ENCODE measurements at places on chromosomes 7 and 10.

- no peak for DNase-seq
Measured at GRCh38 chr10:91153508-91153907, 67.0 kb upstream of the PCGF5 start.

GRCh38 chr10:132406750-132407149, 9.8 kb downstream of the PWWP2B start:
- DNase-seq = no peak

GRCh38 chr7:94957061-94957460, 49.7 kb downstream of the PPP1R9A start:
- no peak for DNase-seq

GRCh38 chr7:121510858-121511482, 114.9 kb upstream of the FAM3C start:
- DNase-seq = no peak

DNA sequence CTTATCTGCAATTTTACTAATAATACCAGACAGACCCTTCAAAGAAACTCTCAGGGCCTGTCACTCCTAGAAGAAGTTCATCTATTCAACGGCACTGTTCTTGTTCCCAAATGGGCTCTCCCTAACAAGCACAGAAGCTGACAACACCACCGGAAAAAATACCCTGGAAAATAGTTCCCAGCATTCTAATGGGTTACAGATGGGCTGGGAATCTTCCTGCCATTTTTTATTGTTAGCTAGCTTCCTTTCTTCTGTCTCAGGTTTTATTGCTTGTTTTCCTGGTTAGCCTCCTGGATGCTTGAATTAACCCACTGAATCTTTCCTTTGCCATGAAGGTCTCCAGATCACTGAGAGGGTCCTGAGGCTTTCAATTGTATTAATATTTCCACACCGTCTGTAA, 689.8 kb upstream of the NRP1 start:
- DNase-seq = no peak

DNA sequence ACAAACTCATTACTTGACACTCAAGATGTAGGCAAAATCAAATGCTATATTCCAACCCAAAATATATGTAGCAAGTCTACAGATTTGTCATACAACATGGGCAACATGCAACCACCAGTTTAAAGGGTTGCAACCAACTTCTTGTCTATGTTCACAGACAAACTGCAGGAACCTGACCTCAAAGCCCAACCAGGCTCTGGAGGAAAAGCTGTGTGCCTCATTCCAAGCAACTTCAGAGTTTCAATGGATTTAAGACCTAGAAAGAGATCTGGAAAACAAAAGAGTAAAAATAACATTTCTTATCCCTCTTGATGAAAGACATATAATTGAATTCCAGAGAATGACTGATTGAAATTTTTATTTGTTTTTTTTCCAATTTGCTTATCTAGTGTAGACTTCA, 300.5 kb upstream of the ETV1 start:
- no peak for DNase-seq

DNA sequence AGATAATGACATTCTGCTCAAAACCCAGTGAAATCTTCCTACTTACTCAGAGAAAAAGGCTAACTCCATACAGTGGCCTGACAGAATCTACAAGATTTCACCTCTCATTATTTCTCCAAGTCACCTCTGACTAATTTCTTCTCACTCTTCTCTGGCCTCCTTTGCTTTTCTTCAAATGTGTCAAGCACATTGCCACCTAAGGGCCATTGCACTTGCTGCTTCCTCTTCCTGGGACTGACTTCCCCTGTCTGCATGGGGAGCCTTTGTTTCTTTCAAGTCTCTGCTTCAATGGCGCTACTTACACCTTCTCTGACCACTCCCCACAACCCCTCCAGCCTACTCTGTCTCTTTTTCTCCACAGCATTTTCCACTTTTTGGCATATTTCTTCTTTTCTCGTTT, 36.0 kb downstream of the PRTFDC1 start:
- no peak for DNase-seq

DNA sequence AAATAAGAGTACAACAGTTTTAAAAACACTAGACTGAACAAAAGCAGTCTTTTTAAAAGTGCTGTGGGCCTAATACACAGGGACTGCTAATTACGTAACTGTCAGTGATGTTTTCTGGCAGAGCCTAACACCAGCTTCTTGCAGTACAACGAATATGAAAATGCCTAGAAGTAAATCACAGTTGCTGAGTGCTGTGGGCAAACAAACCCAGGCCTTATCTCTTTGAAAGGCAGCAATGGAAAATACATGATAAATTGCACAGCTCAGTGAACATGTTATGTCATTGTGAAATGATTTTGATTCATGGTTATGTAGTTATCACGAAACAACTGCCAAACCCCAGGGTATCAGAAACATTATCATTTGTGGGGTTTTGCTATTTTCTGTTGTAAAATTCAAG, 428.4 kb downstream of the GFRA1 start:
- no peak for DNase-seq

DNA sequence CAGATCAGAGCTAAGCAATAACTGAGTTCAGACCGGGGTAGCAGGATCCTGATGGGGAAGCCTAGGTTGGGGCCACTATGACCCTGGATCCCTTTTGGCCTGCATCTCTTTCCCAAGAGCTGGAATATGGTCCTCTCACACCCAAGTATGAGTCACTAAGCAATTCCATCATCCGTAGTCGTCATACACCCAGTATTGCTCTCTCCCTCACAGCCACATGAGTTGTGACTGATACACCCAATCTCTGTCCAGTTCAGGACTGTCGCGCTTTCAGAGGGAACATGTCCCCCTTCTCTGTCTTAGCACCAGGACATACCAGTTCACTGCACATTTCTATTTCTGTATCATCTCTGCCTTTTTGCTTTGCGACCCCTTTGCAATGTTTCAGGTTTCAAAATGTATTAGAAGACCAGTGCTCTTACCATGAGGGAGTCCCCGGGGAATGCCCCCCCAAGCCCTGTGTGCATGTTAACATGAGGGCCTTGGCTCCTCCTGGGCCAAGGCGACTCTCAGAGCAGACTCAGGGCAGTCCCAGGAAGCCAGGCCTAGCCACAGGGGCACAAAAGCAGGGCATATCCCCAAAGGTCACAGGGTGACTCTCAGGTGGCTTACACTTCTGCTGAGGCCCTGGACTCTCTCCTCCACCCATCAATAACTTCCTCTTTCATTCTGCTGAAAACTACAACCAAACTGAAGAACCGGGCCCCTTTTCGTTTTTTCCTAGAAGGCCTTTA, 75.3 kb upstream of the SAMD8 start:
- DNase-seq = no peak

DNA sequence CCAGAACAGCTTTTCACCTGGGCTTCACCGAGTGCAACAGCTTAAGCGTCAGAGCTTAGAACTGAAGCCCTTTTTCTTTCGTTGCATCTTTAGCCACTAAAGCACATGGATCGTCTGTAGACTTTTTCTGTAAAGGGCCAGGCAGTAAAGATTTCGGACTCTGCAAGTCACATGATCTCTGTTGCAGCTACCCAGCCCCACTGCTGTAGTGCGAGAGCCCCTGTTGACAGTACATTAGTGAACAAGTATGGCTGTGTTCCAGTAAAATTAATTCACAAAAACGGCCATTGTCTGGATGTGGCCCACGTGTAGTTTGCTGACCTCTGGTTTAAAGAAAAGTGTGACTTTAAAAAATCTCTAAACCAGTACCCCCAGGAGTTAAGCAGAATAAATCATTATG, 39.4 kb downstream of the FBH1 start:
- no peak for DNase-seq

DNA sequence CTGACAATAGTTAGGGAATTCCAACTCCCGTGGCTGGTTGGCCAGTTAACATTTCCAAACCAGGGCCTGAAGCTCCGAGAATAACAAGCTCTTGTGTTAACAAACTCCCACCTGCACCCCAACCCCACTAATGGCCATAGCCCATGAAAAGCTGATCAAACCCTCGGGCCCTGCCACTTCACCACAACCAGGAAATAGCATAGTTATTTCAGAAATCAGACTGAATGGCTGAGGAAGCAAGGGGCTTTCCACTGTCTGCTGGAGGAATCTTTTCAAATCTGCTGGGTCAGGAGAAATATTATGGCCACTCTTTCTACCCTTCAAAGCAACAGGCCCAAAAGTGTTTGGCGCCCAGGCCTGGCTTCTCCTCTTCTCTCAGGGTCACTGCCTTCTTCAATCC, 145.6 kb downstream of the GLCCI1 start:
- no peak for DNase-seq

GRCh38 chr10:72096115-72097000, 8.0 kb upstream of the SPOCK2 start:
- no peak for DNase-seq

- no peak for DNase-seq
Measured at GRCh38 chr7:101023839-101024238, 4.0 kb downstream of the MUC17 start.

- no peak for DNase-seq
Measured at GRCh38 chr7:75856536-75856935, 22.3 kb upstream of the RHBDD2 start.

- DNase-seq = peak; percentile 9
Measured at GRCh38 chr7:150406312-150406566, 27.1 kb downstream of the ZNF775 start.

GRCh38 chr10:88216976-88217375, 353.6 kb downstream of the PTEN start:
- no peak for DNase-seq

All from central memory CD4-positive, alpha-beta T cell (primary cell).